ENCODE measurements at places on chromosomes 7 and 10.

DNA sequence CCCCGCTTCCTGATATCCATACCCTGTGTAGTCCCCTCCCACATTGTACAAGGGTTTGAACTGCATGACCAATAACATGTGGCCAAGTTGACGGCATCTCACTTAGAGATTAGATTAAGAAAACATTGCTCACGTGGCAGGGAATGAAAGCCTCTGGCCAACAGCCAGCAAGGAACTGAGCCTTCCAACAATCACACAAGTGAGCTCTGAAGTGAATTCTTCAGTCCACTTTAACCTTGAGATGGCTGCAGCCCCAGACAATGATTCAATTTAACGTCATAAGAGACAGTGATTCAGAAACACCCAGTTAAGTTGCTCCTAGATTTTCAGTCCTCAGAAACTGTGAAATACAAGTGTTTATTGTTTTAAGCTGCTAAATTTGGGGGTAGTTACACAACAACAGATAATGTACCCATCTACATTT, 165.9 kb upstream of the PLXNA4 start:
- DNase-seq, result no peak

DNA sequence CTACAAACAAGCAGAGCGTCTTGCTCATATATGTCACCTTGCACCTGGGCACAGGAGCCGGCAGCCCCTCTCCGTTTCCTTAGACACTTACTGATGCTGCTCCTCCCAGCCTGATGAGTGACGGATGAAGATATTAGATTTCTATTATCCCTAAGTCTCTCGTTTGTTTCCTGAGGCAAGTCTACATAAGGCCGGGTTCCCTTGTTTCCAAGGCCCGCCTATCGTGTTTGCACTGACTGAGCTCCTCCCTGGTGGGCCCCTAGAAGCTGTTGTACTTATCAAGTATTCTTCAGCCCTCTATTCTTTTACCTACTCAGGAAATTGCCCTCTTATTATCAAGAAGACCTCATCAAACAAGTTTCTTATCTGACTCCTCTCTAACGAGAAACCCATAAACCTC, 18.5 kb downstream of the SH3PXD2A start:
- no peak for DNase-seq

GRCh38 chr7:111093496-111093895, 2.6 kb downstream of the LRRN3 start:
- DNase-seq, result no peak

GRCh38 chr10:44961931-44962750, 2.5 kb downstream of the RASSF4 start:
- no peak for DNase-seq

DNA sequence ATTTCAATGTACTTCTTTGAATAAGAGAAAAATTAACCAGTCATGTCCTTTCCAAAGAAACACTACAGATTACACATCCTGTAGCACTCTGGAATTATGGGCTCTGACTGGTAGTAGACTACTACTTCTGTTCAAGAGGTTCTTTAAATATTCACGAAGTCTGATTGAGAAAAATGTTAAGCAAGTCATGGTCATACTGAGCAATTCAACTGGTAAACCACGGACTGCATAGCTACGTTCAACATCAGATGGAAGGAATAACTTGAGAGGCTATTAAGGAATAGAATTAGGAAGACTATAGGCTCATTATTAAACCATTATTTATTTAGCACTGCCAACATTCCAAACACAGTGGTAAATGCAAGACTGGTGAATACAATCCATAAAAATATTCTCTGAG, 160.8 kb downstream of the IMMP2L start:
- DNase-seq, result no peak

GRCh38 chr10:113441220-113441619, 111.6 kb upstream of the HABP2 start:
- DNase-seq, result no peak

- DNase-seq, result peak; percentile 47
Measured at GRCh38 chr7:155009570-155010157, 6.7 kb upstream of the PAXIP1 start.

GRCh38 chr7:150963707-150964559, 14.2 kb downstream of the KCNH2 start:
- no peak for DNase-seq

- no peak for DNase-seq
Measured at GRCh38 chr7:91367812-91368578, 103.8 kb downstream of the FZD1 start.

DNA sequence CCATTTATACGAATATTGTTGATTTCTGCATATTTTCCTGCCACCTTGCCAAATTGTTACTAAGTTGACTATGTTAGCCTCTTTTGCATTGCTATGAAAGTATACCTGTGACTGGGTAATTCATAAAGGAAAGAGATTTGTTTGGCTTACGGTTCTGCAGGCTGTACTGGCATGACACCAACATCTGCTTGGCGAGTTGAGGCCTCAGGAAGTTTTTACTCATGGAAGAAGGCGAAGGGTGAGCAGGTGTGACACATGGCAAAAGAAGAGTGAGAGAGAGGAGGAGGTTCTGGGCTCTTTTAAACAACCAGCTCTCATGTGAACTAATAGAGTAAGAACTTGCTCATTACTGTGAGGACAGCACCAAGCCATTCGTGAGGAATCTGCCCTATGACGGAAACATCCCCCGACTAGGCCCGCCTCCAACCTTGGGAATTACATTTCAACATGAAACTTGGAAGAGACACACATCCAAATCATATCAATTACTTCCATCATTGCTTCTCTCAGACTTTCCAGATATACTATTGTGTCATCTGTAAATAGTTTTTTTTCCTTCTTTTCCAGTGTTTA, 8.4 kb downstream of the RALA start:
- DNase-seq, result no peak

- DNase-seq, result no peak
Measured at GRCh38 chr10:30973737-30974136, 57.9 kb downstream of the ZNF438 start.

- no peak for DNase-seq
Measured at GRCh38 chr10:3180355-3181025, 7.9 kb upstream of the PITRM1 start.

DNA sequence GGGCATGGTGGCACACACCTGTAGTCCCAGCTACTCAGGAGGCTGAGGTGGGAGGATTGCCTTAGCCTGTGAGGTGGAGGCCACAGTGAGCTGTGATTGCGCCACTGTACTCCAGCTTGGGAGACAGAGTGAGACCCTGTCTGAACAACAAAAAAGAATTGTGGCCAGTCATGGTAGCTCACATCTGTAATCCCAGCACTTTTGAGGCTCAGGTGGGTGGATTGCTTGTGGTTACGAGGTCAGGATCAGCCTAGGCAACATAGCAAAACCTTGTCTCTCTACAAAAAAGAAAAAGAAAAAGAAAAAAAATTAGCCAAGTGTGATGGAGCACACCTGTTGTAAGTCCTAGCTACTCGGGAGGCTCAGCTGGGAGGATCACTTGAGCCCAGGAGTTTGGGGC, 22.8 kb downstream of the MARCHF5 start:
- no peak for DNase-seq

DNA sequence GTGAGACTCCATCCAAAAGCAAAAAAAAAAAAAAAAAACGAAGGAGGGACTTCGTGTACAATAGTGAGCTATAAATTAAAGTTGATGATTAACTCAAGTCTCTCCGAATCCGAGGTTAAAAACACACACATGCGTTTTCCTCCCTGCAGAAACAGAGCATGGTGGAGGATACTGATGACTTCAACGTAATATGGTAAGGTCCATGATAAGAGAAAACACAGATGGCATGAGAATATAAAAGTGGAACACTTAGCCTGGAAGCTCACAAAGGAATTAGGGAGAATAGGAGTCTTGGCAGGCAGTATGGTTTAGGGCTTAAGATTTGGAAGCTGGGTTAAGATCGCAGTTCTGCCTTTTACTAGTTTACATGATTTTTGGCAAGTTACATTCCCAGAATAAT, 20.1 kb upstream of the GSTK1 start:
- no peak for DNase-seq

GRCh38 chr10:119274519-119275045, 67.2 kb downstream of the GRK5 start:
- no peak for DNase-seq

- no peak for DNase-seq
Measured at GRCh38 chr10:73099141-73099540, 2.5 kb upstream of the P4HA1 start.

DNA sequence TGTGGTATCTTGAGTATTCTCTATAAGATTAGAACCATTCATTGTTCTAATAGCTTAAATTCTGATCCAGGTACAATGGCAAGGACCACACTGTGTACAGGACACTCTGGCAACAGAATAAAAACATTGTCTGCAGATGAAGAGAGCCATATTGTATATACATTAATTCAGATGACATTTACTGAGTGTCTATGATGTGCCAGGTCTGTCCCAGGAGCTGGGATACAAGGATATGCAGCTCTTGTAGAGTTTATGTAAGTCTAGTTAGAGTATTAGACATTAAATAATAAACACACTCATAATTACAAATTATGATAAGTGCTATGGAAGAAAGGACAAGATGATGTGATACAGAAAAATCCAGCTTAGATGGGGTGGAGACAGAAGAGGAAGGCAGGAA, 184.1 kb downstream of the HIBADH start:
- DNase-seq, result no peak

GRCh38 chr10:22854935-22855421, 72.9 kb upstream of the ARMC3 start:
- no peak for DNase-seq

- peak; percentile 30 for DNase-seq
Measured at GRCh38 chr7:134992626-134993179, 6.4 kb downstream of the AGBL3 start.

DNA sequence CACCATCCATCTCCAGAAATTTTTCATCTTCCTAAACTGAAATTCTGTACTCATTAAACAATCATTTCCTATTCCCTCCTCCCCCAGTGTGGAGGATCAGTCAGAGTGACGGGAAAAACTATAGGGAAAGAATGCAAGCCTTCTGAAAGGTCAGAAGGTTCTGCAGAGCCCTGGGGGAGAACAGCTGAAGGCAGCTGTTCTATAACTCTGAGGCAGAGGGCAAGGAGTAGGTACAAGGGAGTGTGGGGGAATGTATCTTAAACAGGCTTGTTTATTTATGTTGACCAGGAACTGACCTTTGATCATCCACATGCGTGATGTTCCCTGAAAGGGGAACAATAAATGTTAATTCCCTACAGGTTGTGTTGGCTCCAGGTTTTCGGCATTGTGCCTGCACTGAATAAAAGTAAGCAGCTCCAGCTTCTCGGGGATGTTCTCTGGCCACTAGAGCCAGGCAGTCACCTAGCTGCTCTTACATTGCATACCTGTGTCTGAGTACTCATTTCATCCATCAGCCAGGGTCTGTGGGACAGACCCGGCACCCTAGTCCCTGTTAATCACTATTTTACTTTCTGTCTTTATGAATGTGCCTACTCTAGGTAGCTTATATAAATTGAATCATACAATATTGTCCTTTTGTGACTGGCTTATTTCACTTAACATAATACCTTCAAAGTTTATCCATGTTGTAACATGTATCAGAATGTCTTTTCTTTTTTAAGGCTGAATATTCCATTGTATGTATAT, 5.8 kb downstream of the IFIT1 start:
- DNase-seq, result no peak

DNA sequence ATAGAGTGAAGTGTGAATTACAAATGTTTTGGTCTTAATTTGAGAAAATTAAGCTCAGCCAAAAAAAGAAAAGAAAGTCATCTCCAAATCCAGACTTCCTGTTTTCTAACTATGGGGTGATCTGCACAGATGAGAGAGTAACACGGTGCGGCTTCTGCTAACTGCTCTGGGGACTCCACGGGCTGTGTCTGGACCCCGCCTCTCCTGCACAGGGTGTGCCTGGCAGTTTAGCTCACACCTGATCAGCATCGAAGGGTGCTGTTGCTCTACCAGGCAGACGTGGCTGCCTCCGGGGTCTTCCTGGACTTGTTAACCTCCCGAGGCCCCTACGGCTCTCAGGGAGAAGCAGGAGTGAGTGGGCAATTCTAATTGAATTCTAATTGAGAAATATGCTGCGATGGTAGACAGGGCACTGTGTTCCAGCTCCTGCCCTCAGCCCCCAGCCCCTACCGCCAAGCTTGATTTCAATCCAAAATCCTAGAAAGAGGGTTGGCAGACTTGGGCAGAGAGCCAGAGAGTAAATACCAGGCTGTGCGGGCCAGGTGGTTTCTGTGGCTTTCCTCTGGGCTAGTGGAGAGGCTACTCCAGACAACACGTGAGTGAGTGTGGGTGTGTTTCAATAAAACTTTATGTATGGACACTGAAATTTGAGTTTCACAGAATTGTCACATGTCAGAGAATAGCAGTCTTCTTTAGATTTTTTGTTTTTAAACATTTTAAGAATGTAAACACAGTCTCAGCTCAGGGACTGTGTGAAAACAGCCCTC, 13.4 kb downstream of the SHH start:
- DNase-seq, result no peak

GRCh38 chr10:9244864-9245263, 1190.4 kb downstream of the GATA3 start:
- no peak for DNase-seq

DNA sequence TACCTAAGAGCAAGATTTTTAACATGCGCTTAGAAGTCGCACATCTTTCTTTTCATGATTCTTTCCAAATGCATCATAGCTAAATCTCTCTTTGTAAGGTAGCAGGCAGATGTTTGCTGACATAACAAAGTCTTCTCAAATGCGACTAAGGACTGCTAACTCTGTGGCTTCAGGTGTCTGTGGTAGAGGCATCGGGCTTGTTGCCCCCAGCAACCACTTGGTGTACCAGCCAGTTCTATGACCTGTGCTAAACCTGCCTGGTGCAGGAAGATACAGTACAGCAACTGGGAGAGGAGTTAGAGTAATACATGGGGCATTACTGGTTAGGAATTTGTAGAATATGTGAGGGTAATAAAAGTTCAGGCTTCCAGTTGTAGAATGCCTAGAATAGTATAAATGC, 654.1 kb downstream of the NRG3 start:
- DNase-seq, result no peak

DNA sequence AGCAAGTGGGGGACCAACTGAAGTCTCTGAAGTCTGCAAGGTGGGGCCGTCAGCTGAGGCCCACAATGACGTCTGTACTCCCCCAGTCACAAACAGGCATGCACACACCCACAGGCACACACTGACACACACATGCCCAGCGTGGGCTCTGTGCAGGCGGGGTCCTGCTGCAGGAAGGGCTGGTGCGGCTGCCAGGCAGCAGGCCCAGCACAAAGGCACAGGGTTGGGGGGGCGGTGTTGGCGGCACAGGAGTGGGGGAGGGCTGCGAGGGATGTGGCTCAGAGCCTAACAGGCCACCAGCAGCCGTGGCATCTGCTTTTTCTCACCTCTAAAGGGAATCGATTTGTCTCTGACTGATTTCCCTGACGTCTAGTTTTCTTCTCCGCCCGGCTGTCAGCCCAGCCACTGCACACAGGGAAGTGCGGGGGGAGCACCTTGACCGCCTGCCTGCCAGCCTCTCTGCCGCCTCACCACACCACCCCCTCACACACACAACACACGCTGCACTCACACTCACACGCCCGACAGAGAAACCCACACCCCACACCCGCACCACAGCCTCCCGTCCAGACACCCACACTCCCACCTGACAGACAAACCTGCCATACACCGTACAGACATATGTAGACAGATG, 43.5 kb upstream of the ZMIZ1 start:
- DNase-seq, result peak; percentile 32

GRCh38 chr7:118372530-118372929, 148.0 kb downstream of the ANKRD7 start:
- no peak for DNase-seq
